Activated naive CD8-positive, alpha-beta T cell treated with anti-CD3 and anti-CD28 coated beads, Interleukin-2, amount 50 U/mL, for 24 hours (primary cell): ENCODE measurements at places on chromosomes 7 and 10.

DNA sequence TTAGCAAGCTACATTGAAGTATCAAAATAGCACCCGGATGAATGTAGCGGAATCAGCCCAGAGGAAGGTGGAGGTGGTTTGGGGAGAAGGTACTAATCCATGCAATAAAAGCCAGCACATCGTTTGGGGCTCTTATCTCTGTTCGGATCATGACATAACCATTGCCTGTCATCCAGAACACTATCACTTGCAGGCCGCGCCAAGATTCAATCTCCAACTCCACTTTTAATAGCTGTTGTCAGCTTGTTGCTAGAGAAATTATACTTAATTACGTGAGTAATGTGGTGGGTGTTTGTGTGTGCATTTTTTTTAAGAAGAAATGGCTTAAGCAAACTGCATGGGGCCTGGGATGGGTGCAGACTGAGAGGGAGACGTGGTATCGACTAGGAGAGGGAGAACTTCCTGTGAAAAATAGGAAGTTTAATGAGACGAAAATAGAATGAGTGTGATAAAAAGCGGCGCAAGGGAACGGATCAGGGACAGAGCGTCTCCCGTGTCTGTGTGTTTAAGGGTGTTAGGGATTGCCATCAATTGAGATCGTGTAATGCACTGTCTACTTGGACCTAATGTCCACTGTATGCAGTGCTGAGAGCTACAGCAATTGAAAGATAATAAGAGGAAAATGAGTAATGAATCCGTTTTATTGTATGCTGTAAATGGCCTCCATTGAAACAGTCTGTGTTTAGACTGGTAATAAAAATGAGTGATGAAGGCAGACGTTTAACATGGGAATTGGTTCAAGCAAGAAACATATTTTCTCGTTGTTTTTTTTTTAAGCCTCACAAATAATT is 27.6 kb upstream of the SFMBT2 start:
- no peak for DNase-seq

- DNase-seq: no peak
Observed at GRCh38 chr10:51272555-51272954, 198.3 kb downstream of the PRKG1 start.

DNA sequence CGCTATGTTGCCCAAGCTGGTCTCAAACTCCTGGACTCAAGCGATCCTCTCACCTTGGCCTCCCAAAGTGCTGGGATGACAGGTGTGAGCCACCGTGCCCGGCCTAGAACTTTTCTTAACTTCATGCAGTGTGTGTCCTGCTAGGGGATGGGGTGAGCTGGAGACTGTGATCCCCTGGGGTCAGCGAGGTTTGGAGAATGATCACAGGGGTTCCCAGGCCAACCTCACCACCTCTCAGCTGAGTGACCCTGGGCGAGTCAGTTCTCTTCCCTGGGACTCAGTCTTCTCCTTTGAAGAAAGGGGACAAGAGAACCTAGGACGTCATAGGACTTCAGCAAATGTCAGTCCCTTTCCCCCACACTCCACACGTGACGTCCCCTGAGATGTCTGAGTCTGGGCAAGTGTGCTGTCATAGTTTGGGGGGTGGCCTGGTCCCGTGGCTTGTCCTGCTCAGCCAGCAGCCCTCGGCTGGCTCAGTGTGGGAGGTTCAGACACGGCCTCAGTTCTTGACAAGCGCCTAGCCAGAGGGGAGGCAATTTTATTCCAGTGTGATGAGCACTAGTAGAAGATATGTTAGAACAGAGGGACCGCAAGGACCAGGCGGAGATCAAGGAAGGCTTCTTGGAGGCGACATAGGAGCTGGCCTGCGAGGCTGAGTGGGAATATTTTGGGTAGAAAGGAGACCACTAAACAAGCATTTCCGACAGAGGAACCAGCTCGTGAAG is 43.3 kb upstream of the ELN start:
- no peak for DNase-seq

DNA sequence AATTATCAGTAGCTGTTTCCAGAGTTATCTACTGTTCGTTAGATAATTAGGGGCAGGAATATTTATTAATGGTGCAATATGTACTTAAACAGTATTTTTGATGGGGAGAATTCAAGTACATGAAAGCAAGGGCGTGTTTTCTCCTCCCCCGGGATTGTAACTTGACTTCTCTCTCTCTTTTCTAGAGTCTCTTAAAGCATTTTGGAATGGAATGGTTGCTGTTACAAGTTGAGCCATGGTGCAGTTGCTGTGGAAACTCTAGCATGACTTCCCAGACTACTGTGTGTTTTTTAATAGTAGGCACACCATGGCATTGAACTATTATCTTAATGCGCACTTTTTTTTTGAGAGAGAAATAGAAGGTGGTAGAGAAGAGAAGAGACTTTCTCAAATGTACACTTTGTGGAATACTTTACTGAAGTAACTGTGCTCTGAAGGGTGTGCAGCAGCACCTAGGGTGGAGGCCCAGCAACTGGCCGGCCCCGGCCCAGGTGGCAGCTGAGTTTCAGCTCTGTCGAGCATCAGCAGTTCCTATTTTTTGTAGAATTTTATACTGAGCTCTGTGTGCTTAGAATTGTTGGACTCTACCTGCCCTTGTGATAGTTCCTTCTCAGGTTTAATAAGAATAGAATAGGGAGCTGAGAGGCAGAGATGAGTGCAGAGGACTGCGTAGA is 64.4 kb downstream of the CCNY start:
- no peak for DNase-seq

GRCh38 chr10:44986179-44986578 is 7.6 kb upstream of the DEPP1 start:
- no peak for DNase-seq

GRCh38 chr10:73761781-73762180 is 17.6 kb downstream of the SEC24C start:
- DNase-seq: no peak

- peak; percentile 3 for DNase-seq
Observed at GRCh38 chr10:76902949-76903348, 734.7 kb downstream of the KCNMA1 start.

DNA sequence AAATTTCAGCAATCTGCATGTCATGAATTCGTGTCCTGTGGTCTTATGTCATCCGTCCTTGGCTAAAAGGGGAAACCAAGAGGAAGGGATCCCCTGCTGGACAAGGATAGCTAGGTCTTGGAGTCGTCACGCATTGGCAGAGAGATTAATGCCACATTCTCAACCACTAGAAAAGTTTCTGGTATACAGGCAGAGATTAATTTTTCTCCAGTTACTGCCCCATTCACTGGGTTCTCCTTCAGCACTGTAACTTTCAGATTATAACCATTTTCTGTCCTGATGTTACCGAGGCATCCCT is 1060.6 kb upstream of the AUTS2 start:
- no peak for DNase-seq

GRCh38 chr10:117788911-117789310 is 246.4 kb downstream of the EMX2 start:
- DNase-seq: no peak

- no peak for DNase-seq
Observed at GRCh38 chr10:128722947-128723346, 596.7 kb upstream of the MKI67 start.

GRCh38 chr7:1725199-1725690 is 55.2 kb downstream of the ELFN1 start:
- no peak for DNase-seq

- DNase-seq: no peak
Observed at GRCh38 chr7:54705436-54705835, 53.6 kb downstream of the SEC61G start.

DNA sequence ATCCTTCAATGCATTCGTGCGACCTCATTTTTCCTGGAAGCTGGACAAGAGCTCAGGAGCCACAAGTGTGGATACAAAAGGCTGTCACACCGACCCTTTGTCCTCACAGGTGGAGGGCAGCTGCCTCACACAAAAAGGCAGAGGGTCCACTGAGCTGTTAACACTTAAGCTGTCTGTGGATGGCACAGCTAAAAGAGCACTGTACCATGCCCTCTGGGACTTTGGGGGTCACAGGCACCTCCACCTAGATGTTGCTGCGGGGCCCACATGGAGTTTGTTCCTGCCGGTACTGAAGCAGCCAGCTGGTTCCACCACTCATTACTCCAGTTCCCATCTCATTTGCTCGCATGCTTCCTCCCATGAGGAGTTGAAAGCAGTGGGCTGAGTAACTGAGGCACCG is 57.0 kb downstream of the STRA8 start:
- no peak for DNase-seq

- no peak for DNase-seq
Observed at GRCh38 chr10:121375172-121375571, 223.1 kb downstream of the FGFR2 start.

DNA sequence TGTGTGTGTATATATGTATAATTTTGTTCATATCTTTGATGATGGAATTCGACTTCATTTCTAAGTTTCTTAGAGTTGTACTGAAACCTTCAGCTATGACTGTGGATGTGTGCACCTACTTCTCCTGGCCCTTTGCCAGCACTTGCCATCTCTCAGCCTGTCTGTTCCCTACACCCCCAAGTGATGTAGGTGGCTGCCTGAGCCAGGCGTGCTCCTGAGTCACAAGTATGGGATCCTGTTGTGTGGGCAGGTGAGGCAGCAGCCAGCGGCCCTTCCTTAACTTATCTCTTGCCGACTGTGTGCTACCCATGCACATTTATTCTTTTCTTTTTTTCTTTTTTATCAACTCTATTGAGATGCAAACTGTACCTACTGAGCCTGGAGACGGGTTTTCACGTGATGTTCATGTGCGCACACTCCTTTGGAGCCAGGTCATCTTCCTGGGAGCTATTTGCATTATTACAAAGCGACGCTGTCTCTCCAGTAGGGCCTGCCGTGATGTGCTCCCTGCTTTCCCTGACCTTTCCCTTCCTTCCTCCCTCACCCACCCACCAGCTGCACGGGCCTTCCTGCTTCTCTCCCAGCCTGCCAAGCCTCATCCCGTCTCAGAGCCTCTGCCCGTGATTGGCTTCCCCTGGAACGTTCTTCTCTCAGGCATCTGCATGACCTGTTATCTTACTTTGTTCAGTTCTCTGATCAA is 31.3 kb upstream of the GALNT11 start:
- peak; percentile 7 for DNase-seq

DNA sequence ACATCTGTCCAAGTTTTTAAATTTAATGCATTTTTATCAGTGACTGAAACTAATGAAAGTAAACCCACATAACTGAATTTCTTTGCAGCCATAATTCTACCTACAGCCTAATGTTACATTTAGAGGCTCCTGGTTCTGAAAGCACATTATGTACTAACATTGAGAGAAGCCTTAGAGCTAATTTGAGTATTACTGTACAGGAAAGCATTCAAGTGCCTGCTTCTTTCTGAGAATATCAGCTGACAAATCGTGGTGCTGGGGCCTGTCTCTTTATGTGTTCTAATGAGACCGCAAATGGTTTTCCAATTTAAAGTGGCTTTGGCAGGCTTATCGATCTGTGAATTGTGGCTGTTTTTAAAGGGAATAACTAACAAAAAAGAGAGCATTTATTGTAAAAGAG is 32.3 kb upstream of the DGKB start:
- no peak for DNase-seq

- DNase-seq: no peak
Observed at GRCh38 chr10:33249659-33250345, 84.7 kb downstream of the NRP1 start.

DNA sequence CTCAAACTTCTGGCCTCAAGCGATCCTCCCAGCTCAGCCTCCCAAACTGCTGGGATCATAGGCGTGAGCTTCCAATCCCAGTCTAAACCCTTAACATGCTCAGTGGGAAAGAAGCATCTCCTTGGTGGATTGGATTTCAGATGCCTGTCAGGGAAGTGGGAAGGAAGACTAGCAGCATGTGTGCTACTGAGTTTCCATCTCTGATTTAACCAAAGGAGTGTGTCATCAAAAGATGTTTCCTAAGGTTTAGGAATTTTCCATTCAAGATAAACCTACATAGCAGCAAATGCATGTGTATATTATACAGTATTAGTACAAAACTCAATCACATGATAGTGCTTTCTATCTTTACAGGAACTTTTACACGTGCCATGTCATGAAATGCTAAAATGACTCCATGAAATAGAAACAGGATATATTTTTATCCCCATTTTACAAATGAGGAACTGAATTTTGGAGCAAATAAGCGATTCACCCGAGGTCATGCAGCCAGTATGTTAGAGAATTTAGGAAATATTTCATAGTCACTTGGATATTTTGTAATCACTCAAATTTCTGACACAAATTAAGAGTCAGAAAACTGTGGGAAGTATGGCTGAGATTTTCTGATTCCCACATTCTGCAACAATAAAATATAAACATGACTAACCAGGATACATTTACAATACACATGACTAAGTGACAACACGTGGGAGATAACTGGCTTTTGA is 11.4 kb upstream of the TMEM26 start:
- no peak for DNase-seq

GRCh38 chr7:79332091-79332490 is 121.4 kb downstream of the MAGI2 start:
- no peak for DNase-seq

GRCh38 chr10:76695069-76695468 is 942.5 kb downstream of the KCNMA1 start:
- DNase-seq: no peak

- DNase-seq: no peak
Observed at GRCh38 chr10:67770537-67770936, 67.5 kb downstream of the DNAJC12 start.

DNA sequence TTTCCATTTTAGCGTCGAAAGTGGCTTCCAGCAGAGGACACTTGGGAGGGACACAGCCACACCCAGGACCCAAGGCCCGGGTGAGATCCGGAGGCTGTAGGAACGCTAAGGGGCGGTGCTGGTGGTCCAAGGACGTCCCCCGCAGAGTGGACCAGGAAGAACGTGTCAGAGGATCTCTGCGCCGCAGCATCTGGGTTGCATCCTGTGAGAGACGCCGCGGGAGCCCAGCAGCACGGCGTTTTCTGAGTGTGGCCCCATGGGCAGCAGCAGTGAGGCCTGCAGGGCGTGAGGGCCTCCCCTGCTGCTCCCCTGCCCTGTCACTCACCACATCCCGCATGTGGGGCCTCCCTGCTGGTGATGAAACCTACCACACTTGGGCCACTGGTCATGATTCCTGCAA is 40.5 kb upstream of the BNIP3 start:
- DNase-seq: no peak

DNA sequence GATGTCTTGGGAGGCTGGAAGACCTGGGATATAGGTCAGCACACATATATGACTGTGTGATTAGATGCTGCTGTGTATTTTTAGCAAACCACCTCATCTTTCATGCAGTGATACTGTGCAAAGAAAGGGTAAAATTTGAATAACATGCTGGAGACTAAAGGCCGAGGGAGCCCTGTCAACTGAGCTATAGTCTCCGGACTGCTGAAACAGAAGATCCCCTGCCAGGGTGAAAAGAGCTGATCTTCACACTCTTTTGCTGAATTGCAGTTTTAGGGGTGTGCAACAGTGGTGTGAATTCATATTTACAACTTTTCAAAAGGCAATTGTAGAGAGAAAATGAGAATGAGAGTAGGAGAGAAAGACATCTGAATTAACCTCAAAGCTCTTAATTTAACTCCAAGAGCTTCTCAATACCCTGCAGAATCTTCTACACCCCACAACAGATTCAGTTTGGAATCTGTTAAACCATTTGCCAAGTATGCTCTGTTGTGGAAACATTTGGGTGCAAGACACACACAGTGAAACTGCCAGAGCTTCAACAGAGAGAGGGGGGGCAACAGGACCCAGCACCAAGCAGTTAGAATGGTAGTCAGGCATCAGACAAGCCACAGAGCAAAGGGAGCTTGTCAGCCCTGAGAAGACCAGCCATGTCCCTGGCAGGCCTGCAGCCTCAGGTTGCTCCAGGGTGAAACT is 190.1 kb upstream of the STK17A start:
- no peak for DNase-seq
